Immature natural killer cell (primary cell): ENCODE measurements at places on chromosomes 7 and 10.

DNA sequence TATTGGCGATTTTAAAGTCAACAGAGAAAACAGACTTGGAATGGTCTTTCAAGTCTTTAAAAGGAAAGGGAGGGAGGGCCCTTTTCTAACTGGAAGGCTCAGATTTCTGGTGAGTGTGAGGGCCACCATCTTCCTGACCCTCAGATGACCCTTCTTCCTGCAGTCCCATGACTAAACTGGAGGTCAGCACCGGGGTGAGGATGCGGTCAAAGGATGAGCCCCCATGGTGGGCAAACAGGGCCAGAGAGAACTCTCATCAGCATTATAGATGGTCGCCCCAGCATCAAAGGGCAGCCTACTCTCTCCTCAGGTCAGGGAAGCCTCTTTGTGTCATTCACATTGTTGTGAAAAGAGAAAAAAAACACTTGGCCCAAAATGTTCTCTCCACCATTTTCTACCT, 219.2 kb downstream of the LRMDA start:
- H3K4me3 ChIP-seq = no peak overlapping the region
- no peaks in the 10 kb centered on the region for H3K4me1 ChIP-seq
- H3K36me3 ChIP-seq = no peaks in the 10 kb centered on the region
- no peak overlapping the region for H3K27ac ChIP-seq
- H3K27me3 ChIP-seq = peaks cover 9% of the 10 kb centered on the region
- DNase-seq = no peak

DNA sequence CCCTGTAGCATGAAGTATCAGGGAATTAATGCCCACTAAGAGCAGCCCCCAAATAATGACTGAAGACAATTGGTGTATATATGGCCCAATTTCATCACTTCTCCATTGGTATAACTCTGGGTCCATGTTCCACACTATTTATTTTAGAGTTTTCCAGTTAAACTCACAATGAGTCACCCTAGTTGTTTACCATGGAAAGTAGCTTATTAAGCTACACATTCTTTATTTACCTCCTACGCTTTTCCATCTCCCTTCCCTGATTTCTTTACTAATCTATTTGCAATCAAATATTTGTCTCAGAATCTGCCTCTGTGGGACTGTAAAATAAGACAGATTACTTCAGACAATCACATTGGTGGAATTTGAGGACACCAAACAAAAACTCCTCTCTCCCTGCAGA, 655.6 kb downstream of the SORCS1 start:
- H3K27ac ChIP-seq = no peak overlapping the region
- H3K27me3 ChIP-seq = no peaks in the 10 kb centered on the region
- DNase-seq = no peak
- H3K36me3 ChIP-seq = no peaks in the 10 kb centered on the region

- no peaks in the 10 kb centered on the region for H3K4me1 ChIP-seq
- no peak overlapping the region for H3K4me3 ChIP-seq
These were observed 703.1 kb upstream of the FZD8 start for GRCh38 chr10:36345175-36345533.

DNA sequence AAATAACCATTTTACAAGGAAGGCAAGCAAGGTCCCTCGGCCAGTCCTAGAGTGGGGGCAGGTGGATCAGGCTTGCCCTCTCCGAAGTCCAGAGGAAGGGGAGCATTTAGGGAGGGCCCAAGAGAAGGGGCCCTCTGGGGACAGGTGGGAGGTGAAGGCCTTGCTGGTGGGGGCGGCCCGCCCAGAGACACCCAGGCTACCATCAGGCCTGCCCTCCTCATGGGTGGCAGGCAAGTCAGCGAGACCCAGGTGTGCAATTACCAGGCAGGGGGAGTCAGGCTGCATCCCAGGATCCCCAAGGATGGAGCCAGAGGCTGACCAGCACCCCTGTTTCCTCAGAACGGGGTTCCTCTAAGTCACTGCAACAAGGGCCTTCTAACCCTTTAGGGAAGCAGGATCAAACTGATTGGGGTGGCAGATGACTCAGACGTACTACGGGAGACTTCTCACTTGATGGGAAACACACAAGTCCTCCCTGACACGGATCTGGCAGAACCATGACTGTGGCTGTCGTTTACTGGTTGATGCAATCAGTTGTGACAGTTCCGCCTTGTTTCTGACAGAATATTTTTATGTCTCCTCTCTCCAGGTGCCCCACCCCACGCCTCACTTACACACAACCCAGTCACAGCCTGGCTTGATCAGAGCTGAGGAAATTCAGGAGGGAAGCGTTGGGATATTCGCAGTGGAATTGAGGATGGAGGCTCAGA, 8.2 kb downstream of the LOXL4 start:
- peaks cover 3% of the 10 kb centered on the region for H3K36me3 ChIP-seq
- H3K4me1 ChIP-seq = peaks cover 7% of the 10 kb centered on the region
- no peak overlapping the region for H3K27ac ChIP-seq
- no peak overlapping the region for H3K4me3 ChIP-seq
- no peak for DNase-seq
- peaks cover 3% of the 10 kb centered on the region for H3K27me3 ChIP-seq

DNA sequence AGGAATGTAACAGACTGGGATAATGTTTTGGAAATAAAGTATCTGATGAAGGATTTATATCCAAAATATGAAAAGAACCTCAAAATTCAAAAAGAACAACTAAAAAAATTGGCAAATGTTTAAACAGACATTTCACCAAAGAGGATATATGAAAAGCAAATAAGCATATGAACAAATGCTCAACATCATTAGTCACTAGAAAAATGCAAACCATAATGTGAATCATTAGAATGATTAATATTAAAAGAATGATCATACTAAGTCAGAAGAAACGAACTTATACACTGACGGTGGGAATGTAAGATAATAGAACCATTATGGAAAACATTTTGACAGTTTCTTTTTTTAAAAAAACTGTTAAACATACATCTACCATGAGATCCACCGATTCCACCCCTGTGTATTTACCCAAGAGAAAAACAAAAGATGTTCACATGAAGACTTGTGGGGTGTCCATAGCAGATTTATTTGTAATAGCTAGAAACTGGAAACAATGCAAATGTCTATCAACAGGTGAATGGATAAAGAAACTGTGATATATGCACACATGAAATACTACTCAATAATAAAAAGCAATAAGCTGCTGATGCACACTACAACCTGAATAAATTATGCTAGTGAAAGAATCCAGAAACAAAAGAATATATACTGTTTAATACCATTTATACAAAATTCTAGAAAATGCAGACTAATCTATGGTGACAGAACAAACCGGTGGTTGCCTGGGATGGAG, 35.7 kb downstream of the PRKG1 start:
- H3K27me3 ChIP-seq = no peaks in the 10 kb centered on the region
- H3K27ac ChIP-seq = no peak overlapping the region
- DNase-seq = no peak
- no peaks in the 10 kb centered on the region for H3K36me3 ChIP-seq
- no peak overlapping the region for H3K4me3 ChIP-seq

GRCh38 chr10:3389130-3389529, 216.5 kb upstream of the PITRM1 start:
- H3K27me3 ChIP-seq = peaks cover 5% of the 10 kb centered on the region
- H3K4me3 ChIP-seq = no peak overlapping the region
- no peaks in the 10 kb centered on the region for H3K36me3 ChIP-seq
- DNase-seq = no peak
- H3K27ac ChIP-seq = no peak overlapping the region
